ENCODE measurements at places on chromosomes 5 and 9.

GRCh38 chr5:54663866-54664265 lies 146.3 kb downstream of the SNX18 start:
- peak; percentile 84 for DNase-seq

DNA sequence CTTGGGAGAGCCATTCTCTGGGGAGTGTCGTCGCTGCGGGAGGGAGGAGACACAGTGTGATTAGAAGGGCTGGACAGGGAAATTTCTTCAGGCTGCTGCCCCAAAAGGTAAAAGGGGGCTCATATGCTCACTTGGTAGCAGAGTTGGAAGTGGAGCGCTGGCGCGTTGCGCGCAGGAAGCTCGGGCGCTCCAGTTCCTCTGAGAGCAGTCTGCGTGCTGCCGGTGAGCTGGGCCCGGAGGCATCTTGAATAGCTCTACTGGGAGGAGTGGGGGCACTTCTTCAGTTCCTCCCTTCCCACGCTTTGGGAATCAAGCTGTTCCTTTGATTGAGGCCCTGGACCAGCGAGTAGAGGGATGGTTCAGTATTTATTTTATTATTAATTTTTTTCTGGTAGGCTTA lies 2.7 kb downstream of the RXFP3 start:
- no peak for DNase-seq

DNA sequence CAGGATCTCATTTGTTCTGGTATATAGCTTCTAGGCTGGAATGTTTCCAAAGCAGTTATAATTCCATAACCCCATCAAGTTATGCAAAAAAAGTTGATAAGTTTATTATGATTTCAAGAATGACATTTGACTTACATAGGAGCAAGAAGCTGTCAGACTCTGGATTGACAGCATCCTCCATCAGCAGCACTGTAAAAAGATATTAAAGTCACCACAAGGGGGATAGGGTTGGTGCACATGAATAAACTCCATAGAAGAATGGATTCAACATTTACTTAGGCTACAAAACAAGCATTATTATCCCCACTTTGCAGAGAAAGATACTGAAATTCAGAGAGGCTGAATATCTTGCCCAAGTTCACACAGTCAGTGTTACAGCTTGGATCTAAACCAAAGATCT lies 208.9 kb upstream of the SLC30A5 start:
- DNase-seq = no peak

- no peak for DNase-seq
These were observed 31.1 kb downstream of the SLC35A4 start for GRCh38 chr5:140595538-140596300.

GRCh38 chr5:24789611-24790351 lies 145.0 kb upstream of the CDH10 start:
- no peak for DNase-seq

GRCh38 chr9:114092336-114092735 lies 6.8 kb downstream of the KIF12 start:
- no peak for DNase-seq

DNA sequence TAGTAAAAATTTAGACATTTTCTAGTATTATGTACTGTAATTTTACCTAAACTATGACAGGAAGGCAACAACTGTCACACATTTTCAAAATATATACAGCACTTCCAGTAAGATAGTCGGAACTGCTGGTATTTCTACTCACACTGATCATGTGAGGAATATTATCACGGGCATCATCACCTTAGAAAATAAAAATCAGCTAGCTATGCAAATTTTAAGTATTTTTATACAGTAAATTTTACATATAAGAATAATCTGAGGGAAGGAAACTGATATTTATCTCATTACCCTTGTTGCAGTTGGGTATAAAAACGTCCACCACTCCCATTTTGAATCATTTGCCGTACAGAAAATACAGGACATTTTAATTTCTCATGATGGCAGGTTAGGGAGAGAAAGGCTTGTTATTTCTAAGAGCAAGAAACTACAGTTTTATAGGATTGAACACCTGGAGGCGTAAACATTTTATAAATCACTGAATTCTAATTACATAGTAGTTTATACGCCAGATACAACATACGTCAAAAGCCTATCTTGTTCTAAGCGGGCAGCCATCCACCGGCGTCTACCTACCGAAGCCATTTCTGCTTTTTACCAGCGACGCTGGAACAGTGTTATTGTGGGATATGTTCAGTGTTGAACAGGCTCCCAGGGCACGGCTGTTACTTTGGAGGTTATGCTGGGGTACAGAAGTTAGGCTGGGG lies 729 bp upstream of the TNPO1 start:
- no peak for DNase-seq

DNA sequence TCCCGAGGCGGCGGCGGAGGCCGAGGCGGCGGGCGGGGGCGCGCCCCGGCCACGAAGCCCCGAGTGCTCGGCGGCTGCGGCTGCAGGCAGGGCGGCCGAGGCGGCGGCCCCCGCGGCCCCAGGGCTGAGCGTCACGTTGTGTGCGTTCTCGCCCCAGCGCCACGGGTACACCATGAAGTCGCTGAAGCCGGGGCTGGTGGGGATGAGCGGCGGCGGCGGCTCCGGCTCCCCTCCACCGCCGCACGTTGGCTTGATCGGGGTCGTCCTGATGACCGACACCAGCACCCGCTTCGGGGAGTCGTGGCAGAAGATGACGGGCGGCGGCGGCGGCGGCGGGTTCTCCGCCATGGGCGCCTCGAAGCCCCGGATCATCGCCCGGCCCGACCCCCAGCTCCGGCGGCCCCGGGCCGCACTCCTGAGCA lies 498 bp downstream of the ZNF367 start:
- DNase-seq = no peak

DNA sequence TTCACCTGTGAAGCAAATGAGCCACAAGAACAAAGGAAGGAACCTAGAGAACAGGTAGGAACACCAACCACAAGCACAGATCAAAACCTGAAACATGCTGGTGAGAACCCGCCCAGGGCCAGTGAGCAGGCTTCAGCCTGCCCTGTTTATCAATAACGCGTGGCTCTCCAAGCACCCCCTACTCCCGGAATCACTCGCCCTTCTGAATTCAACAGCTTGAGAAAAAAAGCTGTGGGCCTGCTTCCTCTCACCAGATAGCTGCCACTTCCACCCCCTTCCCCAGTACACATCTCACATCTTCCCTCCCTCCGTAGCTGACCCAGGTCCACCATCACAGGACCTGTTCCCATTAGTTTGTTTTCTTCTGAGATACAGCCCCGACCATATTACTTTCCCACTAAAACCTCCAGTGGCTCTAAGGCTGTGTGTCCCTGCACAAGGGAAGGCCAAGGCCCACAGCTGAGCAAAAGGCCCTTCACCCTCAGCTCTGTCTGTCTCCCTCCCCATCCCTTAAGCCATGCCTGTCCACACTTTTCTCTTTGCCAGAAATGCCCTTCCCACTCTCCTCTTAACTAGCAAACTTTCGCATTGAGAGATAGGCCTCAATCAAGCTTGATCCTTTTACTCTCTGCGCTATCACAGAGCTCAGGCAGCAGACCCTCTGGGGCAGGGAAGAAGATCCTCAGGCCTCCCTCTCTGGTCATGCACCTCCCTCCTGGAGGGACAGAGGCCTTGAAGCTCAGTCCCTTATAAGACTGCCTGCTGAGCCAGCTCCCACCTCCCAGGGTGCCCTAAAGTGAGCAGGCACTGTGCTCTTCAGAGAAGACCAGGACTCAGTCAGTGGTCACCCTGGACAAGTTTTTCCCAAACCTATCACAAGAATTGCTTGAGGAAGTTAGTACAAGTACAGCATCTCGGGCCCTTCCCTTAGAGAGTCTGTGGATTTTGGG lies 30.1 kb downstream of the B4GALT1 start:
- no peak for DNase-seq

GRCh38 chr5:140996060-140996459 lies 29.8 kb downstream of the PCDHAC2 start:
- DNase-seq = no peak

GRCh38 chr9:91515074-91515687 lies 91.5 kb upstream of the NFIL3 start:
- peak; percentile 63 for DNase-seq

GRCh38 chr9:91338681-91339080 lies 23.0 kb downstream of the AUH start:
- no peak for DNase-seq

DNA sequence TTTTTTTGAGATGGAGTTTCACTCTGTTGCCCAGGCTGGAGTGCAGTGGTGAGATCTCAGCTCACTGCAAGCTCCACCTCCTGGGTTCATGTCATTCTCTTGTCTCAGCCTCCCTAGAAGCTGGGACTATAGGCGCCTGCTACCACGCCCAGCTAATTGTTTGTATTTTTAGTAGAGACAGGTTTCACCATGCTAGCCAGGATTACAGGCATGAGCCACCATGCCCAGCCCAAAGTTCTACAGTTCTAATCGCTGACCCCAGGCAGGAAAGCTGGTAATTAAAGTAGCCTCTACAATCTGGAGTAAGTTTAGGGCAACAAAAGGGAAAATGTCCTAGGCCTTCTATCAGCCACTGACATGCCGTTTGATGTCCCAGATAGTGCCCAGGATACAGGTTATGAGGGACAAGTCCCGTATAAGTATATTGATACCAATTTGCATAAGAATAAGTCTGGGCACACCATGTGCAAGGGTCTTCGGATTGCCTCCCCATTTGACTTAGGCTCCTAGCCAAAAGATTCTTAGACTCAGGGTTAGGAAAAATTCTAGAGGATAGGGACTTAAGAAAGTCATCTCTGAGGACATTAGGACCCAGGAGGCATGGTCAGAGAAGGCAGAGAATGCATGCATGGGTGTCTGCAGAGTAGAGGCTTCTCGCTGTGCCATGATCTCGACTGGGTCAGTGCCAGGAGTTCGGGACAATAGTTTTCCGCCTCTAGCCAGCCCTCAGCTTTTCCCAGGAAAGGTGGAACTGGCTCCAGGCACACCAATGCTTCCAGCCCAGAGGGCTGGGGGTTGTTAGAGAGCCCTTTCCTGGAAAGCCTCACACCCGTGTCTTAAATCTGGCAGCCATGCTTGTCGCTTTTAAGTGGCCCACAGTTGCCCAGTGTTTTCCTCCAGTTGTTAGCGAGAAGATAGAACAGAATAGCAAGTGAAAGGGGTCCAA lies 1111.1 kb downstream of the TAF11L14 start:
- DNase-seq = no peak

GRCh38 chr5:36953043-36953442 lies 76.5 kb downstream of the NIPBL start:
- no peak for DNase-seq

GRCh38 chr9:86434039-86434726 lies 80.0 kb upstream of the TUT7 start:
- DNase-seq = no peak

DNA sequence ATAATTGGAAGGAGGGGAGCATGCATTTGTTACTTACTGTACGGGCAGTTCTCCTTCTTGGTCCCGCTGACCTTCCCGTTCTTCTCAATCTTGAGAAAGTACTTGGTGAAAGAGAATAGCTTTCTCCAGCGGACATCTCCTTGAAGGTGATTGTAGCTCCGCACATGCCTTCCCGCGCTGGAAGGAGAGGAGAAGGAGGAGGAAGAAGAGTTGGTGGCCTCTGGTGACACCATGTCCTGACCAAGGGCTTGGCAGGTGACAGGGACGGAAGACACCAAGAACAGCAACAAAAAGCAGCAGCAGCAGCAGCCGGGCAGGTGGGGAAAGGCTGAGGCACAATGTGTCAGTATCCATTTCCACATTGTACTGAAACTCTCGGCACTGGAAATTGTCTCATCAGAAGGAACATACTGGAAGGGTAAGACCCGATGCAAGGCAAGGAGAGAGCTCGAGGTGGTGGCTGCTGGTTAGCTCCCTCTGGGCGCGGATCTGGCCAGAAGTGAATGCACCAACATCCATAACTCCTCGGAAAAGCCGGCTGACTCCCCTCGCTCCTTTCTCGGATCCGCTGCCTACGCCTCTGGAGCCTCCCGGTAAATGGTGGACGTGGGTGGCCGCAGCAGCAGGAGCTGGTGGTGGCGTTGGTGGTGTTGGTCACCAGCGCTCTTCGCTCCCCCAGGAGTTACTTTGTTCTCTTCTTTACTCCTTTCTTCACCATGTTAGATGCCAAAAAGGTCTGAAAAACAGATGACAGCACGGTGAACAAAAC lies 715 bp downstream of the FGF10 start:
- DNase-seq = no peak

- DNase-seq = no peak
These were observed 6.1 kb upstream of the EMB start for GRCh38 chr5:50447228-50447627.

GRCh38 chr5:36876965-36877666 lies 547 bp downstream of the NIPBL start:
- no peak for DNase-seq

- DNase-seq = no peak
These were observed 4.4 kb upstream of the SNX2 start for GRCh38 chr5:122770477-122770876.

DNA sequence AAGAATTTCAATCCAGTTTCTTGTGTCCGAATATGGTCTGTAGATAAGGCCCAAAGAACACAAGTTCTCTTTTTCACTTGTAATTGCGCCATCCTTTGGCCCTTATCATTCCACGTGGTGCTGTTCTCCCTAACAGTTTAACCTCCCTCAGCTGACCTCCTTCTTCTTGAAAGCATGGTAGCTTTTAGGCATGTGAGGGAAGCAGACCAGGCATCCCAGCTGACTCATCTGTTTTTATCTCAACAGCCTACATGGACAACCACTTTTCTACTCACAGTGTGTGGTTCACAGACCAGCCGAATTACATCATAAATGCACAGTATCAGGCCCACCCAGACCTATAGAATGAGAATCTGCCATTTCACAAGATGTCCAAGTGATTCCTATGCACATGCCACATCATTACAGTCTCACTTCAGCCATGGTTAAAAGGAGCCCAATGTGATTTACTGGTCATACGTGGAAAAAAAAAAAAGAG lies 26.9 kb upstream of the PLIN2 start:
- DNase-seq = no peak

- peak; percentile 35 for DNase-seq
These were observed 80.5 kb upstream of the JAK2 start for GRCh38 chr9:4904322-4905134.

DNA sequence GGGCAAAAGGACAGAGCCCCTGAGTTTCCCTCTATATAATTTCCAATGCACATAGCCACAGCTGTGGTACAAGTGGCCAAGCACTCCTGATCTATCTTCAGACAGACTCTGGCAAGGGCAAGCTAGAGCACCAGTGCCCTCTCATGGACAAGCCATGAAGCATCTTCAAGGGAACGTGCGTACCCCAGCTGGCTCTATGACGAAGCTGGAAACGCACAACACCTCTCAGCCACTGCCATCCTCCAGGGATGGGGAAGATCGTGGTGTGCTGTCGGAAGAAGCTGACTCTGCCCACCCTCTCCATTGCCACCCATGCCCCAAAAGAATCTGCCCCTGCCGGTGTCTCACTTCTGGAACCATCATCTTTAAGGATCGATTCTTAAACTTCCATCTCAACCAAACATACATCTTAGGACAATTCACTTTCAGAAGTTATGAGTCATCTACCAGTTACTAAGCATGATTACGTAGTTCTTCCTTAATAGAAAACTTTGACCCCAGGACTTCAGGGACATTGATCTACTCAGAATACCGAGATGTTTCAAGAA lies 482.9 kb downstream of the AGTPBP1 start:
- peak; percentile 8 for DNase-seq

DNA sequence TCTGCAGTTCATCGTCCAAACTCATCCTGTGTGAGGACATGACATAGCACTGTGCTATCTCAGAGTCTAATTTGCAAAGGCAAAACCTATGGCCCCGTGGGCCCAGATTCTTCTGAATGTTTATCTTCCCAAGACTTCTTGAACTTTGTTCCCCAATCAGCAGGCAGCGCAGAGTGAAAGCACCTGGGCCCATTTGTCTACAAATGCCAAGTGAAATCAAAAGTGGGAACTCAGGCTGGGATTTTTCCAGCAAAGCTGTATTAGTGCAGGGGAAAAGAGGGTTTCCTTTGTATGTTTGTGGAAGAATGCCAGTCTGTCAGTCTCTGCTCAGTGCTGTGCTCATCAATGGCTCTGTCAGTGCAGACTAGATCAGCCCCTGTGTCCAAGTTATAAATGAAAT lies 55.8 kb downstream of the FOXD1 start:
- DNase-seq = no peak

All from BJ (cell line).